ENCODE measurements at places on chromosomes 2 and 18. TPM values are rescaled to one million over a fixed set of nuclear protein-coding genes. Genes with fewer than 3 reads are reported as not detected.

The PLGLB1 gene
- 0.34 TPM for total RNA-seq

The ANKRD62 gene
- total RNA-seq = under 0.01 TPM

The KCNG2 gene
- not detected for total RNA-seq

The TANC1 gene
- total RNA-seq = 34.5 TPM

The ERFE gene
- 3.8 TPM for total RNA-seq

The MROH2A gene
- not detected for total RNA-seq

The CNTNAP5 gene
- total RNA-seq = not detected

The MBOAT2 gene
- 75.2 TPM for total RNA-seq

The CFAP210 gene
- not detected for total RNA-seq

The TMEFF2 gene
- under 0.01 TPM for total RNA-seq

The C1QL2 gene
- total RNA-seq = not detected

The CENPA gene
- total RNA-seq = 0.07 TPM

The FAM124B gene
- total RNA-seq = not detected

The KIAA2012 gene
- not detected for total RNA-seq

The G6PC2 gene
- not detected for total RNA-seq

The TBR1 gene
- total RNA-seq = not detected

The ACMSD gene
- not detected for total RNA-seq

The RNF125 gene
- total RNA-seq = 1.7 TPM

The DNMT3A gene
- 16.1 TPM for total RNA-seq

The KCNF1 gene
- not detected for total RNA-seq

The ABHD1 gene
- total RNA-seq = not detected

The CLEC4F gene
- total RNA-seq = not detected

The CD8A gene
- total RNA-seq = not detected

The ALPI gene
- not detected for total RNA-seq

The CD8B2 gene
- not detected for total RNA-seq

The LBX2 gene
- 1.00 TPM for total RNA-seq

The ABCB11 gene
- total RNA-seq = under 0.01 TPM

The CAVIN2 gene
- 9.3 TPM for total RNA-seq

The UPP2 gene
- not detected for total RNA-seq

The SKA1 gene
- under 0.01 TPM for total RNA-seq
